Progenitor cell of endocrine pancreas (in vitro differentiated cells): ENCODE measurements at places on chromosomes 2 and 18. TPM values are rescaled to one million over a fixed set of nuclear protein-coding genes. Genes with fewer than 3 reads are reported as not detected.

DNA sequence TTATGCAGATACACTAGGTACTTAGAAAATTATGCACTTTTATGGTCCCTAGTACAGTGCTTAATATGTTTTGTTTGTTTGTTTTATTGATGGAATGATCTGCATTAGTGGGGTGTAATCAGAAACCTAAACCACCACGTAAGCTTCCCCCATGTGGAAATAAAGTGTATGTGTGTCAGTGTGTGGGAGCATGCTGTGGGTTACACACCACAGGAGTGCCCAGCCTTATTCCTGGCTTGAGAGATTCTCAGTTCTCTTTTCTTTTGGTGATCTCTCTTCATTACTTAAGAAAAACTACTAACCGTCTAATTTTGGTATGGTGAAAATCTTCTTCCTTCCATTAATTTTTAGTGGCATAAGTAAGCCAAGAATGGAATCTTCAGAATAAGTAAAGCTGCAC, 398.6 kb downstream of the DCDC2C start:
- DNase-seq: no peak
- H3K27me3 ChIP-seq: no peaks in the 10 kb centered on the region
- H3K36me3 ChIP-seq: no peaks in the 10 kb centered on the region
- H3K27ac ChIP-seq: no peak overlapping the region

Gene HRH4
- total RNA-seq: not detected in 2 replicates

- no peak for DNase-seq
- H3K27ac ChIP-seq: no peak overlapping the region
- H3K4me3 ChIP-seq: no peak overlapping the region
- H3K36me3 ChIP-seq: no peaks in the 10 kb centered on the region
- no peaks in the 10 kb centered on the region for H3K4me1 ChIP-seq
Observed at GRCh38 chr2:36069074-36069473, 286.5 kb upstream of the CRIM1 start.

Gene ASXL3
- 18.0 and 23.0 TPM in 2 replicates for total RNA-seq

Gene FAM98A
- 30.6 and 32.8 TPM in 2 replicates for total RNA-seq

DNA sequence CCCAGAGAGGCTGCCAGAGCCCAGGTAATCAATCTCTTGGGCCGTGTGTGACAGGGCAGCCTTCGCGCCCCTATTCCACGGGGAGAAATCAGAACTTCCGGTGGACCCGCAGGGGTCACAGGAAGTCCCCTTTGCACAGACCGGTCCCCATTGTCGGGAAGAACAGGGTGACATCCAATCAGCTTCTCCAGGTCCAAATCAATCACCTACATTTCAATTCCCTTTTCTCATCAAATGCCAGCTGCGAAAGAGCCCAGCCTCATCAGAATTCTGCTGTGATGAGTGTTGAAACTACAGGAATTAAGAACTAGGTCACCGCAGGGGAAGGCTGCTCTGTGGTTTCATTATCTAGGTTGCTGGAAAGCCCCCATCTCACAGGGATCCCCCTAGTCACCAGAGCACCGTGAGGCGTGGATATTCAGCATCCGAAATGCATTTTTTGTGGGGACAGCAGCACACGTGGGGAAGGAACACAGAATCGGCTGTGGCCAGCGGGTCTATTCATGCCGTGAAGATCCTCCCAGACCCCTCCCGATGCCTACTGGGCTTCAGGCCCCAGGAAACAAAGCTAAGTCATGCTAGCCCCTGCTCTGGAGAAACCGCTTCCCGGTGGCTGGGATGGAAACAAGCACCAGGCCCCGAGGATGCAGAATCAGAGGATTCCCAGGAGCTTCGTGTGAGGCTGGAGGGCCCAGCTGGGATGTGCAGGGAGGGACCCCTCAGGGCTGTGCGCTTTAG, 193.7 kb upstream of the ID2 start:
- no peak for DNase-seq
- H3K4me3 ChIP-seq: no peak overlapping the region
- no peaks in the 10 kb centered on the region for H3K36me3 ChIP-seq
- H3K27ac ChIP-seq: peak overlapping the region; percentile 31
- H3K4me1 ChIP-seq: peaks cover 26% of the 10 kb centered on the region

DNA sequence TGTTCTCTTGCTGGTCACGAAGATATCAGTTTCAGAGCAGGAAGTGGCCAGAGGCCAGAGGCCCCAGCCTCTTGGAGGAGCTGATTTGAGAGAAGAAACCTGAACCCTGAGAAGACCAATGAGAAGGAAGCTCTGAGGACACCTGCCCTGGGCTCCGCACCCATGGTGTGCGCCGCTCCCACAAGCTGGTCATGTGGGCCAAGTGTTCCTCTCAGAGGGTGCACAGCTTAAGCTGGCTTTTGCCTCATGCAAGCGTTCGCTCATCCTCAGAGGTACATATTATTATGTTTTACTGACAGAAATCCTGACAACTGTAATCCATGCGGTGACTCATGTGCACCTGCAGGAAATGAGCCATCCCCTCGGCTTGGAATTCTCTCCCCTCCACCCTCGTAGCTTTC, 316.1 kb upstream of the MYT1L start:
- H3K27me3 ChIP-seq: peaks cover 14% of the 10 kb centered on the region
- H3K27ac ChIP-seq: no peak overlapping the region
- H3K4me3 ChIP-seq: no peak overlapping the region
- H3K4me1 ChIP-seq: no peaks in the 10 kb centered on the region
- no peak for DNase-seq
- H3K36me3 ChIP-seq: no peaks in the 10 kb centered on the region
